ENCODE measurements at places on chromosomes 7 and 10.

GRCh38 chr7:5528815-5529442 lies 105.3 kb upstream of the TNRC18 start:
- DNase-seq = no peak

DNA sequence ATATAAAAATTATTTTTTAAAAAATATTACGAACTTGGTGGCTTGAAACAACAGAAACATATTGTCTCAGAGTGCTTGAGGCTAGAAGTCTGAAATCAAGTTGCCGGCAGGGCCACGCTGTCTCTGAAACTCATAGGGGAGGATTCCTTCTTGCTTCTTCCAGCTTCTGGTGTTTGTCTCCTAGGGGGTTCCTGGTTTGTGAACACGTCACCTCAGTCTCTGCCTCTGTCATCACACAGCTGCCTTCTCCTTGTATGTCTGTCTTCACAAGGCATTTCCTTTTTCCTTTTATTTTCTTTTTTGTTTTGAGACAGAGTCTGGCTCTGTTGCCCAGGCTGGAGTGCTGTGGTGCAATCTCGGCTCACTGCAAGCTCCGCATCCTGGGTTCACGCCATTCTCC lies 12.7 kb upstream of the SNX8 start:
- no peak for DNase-seq

GRCh38 chr10:31704195-31704594 lies 224.4 kb downstream of the ARHGAP12 start:
- no peak for DNase-seq

DNA sequence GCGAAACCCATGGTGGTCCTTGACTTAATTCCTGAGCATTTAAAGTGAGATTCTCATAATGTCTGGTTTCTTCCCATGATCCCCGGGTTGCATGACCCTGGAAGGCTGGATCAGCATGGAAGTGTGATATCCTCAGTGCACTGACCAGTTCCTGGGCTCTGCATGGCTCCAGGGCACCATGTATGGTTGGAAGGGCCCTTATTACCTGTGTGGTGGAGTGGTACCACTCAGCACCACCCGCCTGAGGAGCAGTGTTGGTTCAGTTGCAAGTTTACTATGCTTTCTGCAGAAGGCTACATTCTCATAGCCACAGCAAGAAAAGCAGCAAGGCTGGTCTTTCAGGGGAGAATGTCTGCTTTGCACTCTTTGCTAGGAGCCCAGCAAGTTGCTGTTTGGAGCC lies 325.7 kb upstream of the MKI67 start:
- no peak for DNase-seq

GRCh38 chr10:114110174-114110972 lies 63.6 kb downstream of the CCDC186 start:
- no peak for DNase-seq

All from CD4-positive, alpha-beta T cell treated with Interleukin-1 beta for 1 hour (primary cell).